Fibroblast of lung (primary cell): ENCODE measurements at places on chromosomes 2 and 18. TPM values are rescaled to one million over a fixed set of nuclear protein-coding genes. Genes with fewer than 3 reads are reported as not detected.

Gene COLEC11
- total RNA-seq, result 0.77 and 0.83 TPM in 2 replicates

Gene POTEC
- not detected in 2 replicates for total RNA-seq

Gene USP37
- 8.3 and 10.3 TPM in 2 replicates for total RNA-seq

Gene NAGK
- 46.5 and 50.4 TPM in 2 replicates for total RNA-seq
